ENCODE measurements at places on chromosomes 13 and 19.

- peak; percentile 19 for DNase-seq
Measured at GRCh38 chr19:41226053-41226873, 7.2 kb downstream of the AXL start.

GRCh38 chr13:26259634-26260033 is 5.7 kb downstream of the CDK8 start:
- DNase-seq: no peak

GRCh38 chr13:96159725-96160124 is 69.8 kb downstream of the HS6ST3 start:
- no peak for DNase-seq

DNA sequence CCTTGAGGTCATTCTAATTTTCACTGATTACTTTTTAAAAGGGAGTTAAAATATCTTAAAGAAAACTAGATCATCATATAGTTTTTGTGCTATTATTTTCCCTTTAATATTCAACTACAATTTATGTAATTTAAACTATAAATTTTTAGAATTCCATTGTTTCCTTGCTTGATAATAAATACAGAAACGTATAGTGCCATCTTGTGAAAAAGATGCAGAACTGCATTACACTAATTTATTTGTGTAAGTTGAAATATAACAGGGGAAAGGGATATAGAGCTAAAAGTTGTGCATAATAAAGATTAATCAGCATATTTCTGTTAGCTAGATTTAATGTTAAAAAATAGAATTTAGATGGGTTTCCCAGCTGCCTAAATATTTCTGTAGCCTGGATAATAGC is 61.5 kb upstream of the TDRD3 start:
- DNase-seq: no peak

- DNase-seq: no peak
Measured at GRCh38 chr13:87998081-87998480, 326.9 kb downstream of the SLITRK5 start.

Data from amygdala (tissue), 56 donors.